Stimulated activated CD8-positive, alpha-beta memory T cell treated with anti-CD3 and anti-CD28 coated beads, Interleukin-15, amount 100 ng/mL, for 24 hours (primary cell): ENCODE measurements at places on chromosomes 2 and 18.

DNA sequence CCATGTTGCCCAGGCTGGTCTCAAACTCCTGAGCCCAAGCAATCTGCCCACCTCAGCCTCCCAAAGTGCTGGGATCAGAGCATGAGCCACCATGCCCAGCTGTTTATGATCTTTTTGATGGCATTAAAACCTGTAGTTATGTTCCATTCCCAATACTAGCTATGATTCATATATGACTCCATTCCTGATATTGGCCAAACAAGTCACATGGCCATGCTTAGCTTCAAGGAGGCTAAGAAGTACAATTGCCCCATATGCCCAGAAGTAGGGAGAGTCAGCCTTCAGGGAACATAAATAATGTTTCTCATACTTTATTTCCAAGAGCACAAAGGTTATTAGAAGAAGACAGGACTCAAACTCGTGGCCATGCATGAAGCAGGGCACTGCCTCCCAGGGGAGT, 132.4 kb upstream of the RAB6C start:
- DNase-seq, result no peak

GRCh38 chr2:196252408-196253115, 81.2 kb upstream of the STK17B start:
- no peak for DNase-seq

- no peak for DNase-seq
These were observed 389.2 kb downstream of the TMEM182 start for GRCh38 chr2:103151046-103151445.

DNA sequence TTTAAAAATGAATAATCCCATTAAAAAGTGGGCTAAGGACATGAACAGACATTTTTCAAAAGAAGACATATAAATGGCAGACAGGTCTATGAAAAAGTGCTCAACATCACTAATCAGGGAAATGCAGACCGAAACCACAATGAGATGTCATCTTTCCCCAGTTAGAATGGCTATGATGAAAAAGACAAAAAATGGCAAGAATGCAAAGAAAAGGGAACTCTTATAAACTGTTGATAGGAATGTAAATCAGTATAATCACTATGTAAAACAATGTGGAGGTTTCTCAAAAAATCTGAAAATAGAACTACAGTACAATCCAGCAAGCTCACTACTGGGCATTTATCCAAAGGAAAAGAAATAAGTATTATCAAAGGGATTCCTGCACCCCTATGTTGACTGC, 169.2 kb downstream of the METTL4 start:
- DNase-seq, result no peak

- DNase-seq, result no peak
These were observed 160.2 kb upstream of the NDUFV2 start for GRCh38 chr18:8942021-8942908.

- no peak for DNase-seq
These were observed 862.3 kb upstream of the POU3F3 start for GRCh38 chr2:103991591-103991990.

GRCh38 chr2:31314761-31315160, 80.8 kb downstream of the EHD3 start:
- DNase-seq, result no peak

- DNase-seq, result no peak
These were observed 60.9 kb upstream of the BCL11A start for GRCh38 chr2:60614319-60614718.

GRCh38 chr18:58114766-58115165, 70.7 kb downstream of the NEDD4L start:
- no peak for DNase-seq

DNA sequence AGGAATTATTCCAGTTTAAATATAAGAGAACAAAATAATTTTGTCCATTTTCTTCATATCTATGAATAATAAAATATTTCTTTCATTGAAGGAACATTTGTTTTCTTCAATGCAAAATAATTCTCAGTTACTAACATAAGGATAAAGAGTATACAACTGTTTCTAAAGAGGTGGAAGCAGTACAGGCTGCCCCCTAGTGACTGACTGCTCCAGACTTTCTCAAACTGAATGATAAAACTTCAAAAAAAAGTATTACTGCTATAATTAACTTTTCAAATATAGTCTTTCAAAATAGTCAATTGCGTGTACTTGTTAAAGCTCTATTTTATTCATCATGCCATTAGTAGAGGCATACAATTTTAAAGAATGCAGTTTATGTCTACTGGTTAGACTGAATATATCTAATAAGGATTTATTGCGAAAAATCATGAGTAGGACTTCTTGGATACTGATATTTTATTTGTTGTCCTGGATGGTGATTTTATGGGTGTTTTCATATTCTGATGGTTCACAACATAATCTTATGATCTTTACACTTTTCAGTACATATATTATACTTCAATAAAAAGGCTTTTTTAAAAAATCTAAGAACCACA, 100.1 kb downstream of the WDPCP start:
- no peak for DNase-seq

- DNase-seq, result no peak
These were observed 119.9 kb upstream of the ACVR1C start for GRCh38 chr2:157748371-157749142.

- no peak for DNase-seq
These were observed 1125.0 kb upstream of the CELF4 start for GRCh38 chr18:38690626-38691025.
